IPS DF 6.9 (cell line): ENCODE measurements at places on chromosomes 13 and 19.

DNA sequence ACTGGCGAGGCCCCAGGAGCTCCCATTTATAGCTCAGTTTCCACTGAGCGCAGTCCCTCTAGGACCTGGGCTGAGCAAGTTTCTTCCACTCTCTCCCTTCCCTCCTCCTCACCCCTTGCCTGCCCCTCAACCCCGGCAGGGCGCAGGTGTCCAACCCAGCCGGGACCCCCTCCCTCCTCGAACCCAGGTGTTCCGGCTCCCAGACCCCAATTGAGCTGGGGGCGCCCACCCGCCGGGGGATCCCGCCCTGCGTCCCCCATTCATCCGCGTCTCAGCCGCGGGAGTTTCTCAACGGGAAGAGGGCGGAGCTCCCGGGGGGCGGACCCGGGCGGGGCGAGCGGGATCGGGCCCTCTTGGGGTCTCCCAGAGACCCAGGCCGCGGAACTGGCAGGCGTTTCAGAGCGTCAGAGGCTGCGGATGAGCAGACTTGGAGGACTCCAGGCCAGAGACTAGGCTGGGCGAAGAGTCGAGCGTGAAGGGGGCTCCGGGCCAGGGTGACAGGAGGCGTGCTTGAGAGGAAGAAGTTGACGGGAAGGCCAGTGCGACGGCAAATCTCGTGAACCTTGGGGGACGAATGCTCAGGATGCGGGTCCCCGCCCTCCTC lies at the start of gene KIRREL2:
KIRREL2 (plus strand) TSS at position 366 of the 604 bp plus-strand sequence; CDS start at position 575, 209 bp downstream.
- DNase-seq, result no peak

DNA sequence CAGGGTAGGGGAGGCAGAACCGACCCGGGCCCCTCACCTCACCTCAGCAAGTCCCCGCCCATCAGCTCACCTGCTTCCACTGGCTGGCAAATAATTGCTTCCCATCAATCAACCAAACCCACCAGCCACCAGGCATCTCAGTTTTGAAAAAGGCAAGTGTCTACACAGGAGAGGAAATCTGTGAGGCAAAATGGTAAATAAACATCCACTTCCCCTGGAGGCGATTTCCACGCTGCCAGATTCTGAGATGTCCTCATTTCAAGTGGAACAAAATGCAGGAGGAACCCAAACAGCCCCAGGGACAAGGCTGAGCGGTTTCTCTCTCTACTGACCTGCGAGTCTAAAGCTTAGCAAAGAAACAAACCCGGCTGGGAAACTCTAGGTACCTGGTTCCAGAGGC lies 117.5 kb downstream of the CRYL1 start:
- DNase-seq, result no peak

DNA sequence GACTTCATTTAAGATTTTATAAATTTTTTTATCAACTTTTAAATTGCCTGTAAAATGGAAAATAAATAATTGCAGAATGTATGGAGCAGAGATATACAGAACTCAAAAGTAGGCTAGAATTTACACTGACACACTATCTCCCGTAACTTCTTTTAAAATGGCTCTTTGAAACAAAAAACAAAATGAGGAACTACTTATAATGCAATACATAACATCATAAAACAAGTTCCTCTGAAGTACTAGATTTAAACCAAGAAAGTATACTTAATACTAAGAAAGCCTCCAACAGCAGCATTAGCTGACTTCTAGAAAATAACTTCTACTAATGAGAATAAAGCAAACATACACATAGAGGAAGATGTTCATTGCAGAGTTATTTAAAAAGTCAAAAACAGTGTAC lies 17.0 kb downstream of the RBM26 start:
- no peak for DNase-seq

DNA sequence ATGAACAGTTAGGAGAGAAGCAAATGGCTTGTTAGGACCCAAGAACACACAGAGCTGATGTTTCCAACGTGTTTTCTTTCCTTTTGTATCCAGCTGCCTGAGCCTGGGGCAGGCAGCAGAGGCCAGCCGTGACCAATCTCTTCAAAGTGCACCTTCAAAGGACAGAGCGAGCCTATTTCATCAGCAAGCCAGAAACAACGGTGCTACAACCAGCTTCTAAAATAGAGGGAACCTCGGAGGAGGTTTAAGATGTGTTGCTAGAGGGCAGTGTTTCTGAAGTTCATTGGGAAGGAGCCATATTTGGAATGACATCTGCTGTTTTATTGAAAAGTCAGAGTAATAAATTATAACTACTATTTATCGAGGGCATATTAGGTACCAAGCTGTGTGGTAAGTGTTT lies 56.2 kb upstream of the RFC3 start:
- DNase-seq, result no peak

- DNase-seq, result no peak
Observed at GRCh38 chr19:55325172-55325571, at the start of gene TMEM150B. Gene TMEM150B (minus strand): TSS chr19:55325341. CDS start chr19:55321036, 4,305 bp downstream.

DNA sequence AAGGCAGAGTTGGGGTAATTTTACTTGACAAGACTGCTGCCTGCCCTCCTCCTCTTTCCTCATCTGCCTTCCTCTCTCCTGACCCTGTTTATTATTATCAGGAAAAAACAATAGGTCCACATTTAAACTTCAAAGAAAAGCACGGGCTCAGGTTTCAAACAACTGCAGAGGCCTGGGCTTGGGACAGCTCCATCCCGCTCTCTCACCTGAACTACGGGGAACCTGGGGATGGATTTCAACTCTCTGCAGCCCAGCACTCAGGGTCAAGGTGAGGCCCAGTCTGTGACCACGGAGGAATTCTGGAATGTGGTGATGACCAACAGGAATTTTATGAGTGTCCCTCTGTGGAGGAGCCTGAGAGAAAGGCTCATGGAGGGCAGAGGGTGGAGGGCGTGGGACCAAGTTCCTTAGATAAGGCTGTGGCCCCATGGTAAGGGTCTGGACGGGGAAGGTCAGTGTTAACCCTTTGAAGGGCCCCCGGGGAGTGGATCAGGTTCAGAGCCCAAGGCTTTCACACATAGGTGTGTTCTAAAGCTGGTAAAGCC lies 220.8 kb upstream of the MAB21L1 start:
- DNase-seq, result no peak

DNA sequence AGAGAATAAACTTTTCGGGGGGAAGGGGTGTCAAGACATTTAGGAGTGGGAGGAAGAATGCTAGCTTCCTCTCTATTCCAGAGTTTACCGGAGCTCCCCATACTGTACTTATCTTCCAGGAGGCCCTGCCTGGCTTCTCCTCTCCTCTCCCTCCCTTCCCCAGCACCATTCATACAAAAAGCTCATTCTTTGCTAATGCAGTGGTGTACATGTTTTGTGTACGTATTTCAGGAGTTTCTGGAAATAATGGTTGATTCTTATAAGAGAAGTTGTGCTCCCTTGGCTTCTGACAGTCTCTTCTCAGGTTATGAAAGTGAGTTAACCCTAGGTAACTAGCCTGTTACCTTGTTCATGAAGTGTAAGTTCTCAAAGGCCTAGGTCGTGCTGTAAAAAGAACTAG lies 7.1 kb downstream of the SAMD4B start:
- no peak for DNase-seq

DNA sequence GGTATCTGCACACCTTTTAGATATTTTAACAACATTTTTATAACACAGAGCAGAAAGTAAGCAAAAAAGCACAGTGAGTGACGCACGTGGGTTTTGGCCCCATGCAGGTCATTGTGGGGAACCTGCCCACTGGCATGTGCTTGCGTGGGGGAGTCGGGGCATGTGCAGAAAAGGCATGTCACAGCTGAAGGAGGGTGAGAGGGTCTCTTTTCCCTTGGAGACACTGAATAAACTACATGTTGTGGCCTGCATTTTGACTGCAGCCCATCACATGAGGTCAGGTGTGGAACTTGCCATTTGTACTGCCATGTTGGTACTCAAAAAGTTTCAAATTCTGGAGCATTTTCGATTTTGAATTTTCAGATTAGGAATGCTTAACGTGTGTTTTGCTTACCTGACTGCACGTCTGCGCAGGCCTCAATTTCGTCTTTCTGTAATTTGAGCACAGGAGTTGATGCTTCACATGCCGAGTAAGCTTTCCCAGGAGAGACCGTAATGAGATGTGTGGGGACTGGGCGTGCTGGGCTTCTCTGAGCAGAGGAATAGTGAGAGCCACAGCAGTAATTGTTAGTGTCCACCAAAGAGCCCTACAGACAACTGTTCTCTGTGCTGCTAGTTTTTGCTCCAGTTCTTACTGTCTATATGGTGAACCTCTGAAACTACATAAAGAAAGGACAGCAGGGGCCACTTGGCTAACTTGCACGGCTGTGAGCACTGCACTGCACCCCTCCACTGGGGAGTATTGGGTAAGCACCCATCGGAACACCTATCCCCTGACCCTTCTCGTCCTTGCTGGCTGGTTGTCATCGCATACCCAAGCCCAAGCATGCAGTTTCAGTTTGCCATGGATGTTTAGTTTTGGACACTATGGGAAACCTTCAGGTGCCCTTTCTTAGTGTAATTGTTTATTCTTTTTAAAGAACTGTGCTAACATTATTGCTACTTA lies 72.9 kb upstream of the GPR183 start:
- DNase-seq, result no peak

DNA sequence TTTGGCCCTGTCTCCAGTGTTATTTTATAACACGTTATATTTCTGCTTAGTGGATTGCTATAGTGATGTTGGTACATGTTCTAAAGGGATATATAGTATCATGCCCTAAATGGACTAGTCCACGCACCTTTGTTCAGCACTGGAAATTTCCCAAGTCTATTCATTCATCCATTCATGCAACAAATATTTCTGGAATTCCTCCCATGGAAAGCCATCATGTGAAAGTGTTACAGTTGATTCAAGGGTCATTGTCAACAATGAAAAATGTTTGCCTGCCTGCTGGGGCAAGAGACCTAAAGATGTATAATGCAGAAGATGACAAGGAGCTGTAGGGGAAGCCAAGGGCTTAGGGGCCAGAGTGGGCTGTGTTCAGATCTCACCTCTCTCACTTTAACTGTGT lies 10.8 kb upstream of the HSPH1 start:
- no peak for DNase-seq
